Glutamatergic neuron (in vitro differentiated cells): ENCODE measurements at places on chromosomes 7 and 10.

- DNase-seq = peak; percentile 62
Measured at GRCh38 chr10:68156373-68157185, 47.3 kb downstream of the MYPN start.

GRCh38 chr10:14588084-14588937 lies 186.4 kb downstream of the FAM107B start:
- no peak for DNase-seq

GRCh38 chr7:92987538-92987937 lies 130.2 kb downstream of the SAMD9 start:
- DNase-seq = no peak

GRCh38 chr7:65798111-65799075 lies 74.5 kb upstream of the VKORC1L1 start:
- no peak for DNase-seq

- no peak for DNase-seq
Measured at GRCh38 chr10:10055656-10056442, 961.8 kb upstream of the CELF2 start.

DNA sequence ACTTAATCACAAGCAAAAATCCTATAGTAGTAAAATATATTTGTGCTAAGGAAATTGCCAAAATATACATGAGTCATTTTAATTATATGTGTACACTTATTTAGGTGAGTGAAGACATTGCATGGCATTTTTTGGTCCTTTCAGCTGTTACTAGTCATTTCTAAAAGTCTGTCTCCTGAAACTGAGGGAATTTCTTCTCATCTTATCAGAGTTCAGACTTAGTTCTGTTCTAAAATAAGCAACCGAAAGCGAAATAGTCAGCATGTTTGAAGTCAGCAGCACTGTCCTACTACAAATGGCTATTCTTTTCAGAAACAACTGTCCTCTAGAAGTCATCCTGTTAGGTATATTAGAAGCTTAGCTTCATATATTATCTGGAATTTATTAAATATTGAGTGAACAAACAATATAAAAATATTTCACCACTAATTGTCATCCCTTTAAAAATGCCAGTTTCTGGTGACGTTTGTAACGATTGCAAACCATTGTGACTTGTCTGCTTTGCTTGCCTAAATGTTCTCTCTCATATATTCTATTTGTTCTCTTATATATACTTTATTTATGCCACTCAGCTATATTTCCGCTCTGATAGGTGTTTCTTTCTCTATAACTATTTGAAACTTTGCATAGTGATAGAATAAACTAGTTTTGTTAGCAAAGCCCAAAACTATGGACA lies 227.4 kb upstream of the KAT6B start:
- no peak for DNase-seq

DNA sequence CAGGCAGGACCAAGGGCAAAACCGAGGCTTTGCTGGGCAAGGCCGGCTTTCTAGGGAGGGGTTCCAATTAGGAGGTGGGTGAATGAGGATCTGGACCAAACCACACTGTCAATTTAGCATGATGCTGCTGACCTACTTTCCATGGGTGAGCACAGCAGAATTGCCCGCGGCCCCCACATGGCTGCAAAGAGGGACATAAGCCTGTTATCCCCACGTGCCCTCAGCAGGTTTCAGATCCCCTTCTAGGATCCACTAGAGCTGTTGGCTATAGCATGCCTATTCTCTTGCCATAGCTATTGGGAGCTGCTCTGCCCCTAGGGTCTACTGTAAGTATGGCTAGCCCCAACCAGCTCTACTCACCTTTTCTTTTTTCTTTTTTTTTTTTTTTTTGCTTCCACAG lies 102.8 kb downstream of the COL13A1 start:
- no peak for DNase-seq

- no peak for DNase-seq
Measured at GRCh38 chr7:126606331-126606730, 646.4 kb downstream of the GRM8 start.

GRCh38 chr10:104646146-104646545 lies 5.1 kb downstream of the SORCS3 start:
- no peak for DNase-seq

DNA sequence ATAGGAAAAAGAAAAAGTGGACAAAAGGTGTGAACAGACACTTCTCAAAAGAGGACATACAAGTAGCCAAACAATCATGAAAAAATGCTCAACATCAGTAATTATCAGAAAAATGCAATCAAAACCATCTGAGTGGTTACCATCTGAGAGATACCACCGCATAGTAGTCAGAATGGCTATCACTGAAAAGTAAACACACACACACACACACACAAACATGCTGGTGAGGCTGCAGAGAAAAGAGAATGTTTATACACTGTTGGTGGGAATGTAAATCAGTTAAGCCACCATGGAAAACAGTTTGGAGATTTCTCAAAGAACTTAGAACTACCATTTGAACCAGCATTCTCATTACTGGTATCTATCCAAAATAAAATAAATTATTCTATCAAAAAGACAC lies 145.7 kb downstream of the CYP26A1 start:
- no peak for DNase-seq

DNA sequence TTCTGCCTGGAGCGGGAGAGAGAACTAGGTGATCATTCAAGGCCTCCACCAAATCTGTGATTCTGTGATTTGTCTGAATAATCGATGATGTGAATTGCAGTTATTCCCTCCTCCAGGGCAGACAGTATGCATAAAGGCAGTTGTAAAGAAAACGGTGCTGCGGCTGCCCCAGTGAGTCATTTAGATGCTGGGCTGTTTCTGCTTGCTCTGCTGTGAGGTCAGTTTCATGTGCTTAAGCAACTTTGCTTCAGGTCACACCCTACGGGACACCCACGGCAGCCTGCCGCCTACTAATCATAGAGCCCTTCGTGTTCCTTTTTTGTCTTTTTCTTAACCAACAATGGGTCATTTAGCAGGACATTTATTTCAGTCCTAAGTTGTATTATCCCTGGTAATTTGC lies 158.1 kb upstream of the PITRM1 start:
- no peak for DNase-seq

DNA sequence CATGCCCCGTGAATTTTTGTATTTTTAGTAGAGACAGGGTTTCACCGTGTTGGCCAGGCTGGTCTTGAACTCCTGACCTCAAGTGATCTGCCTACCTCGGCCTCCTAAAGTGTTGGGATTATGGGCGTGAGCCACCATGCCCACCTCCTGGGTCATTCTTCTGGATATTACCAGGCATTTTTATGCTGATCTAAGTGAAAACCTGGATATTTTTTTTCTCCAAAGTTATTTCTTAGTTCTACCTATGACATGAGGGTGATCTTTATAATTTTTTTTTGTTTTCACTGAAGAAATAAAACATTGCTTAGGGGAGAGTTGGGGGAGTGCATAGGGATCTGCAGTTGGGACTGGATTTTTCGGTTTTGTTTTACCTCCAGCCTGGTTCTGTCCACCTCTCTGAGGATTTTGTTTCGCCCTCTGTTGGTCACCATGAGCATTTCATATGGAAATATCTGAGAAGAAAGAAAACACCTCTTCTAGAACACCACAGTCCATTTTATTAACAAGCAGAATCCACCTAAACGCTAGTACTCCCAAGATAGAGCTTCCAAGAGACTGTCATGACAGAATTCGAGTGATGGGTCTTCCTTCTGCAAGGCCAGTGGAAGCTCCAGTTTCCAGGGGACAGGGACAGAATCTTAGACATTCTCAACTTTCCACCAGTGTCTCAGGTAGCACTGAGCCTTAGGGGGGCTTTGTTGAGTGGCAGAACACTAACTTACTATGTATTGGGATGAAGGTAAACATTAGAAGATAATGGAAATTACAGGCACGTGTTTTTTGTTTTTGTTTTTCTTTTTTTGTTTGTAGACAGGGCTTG lies 33.4 kb upstream of the AFAP1L2 start:
- DNase-seq = no peak

DNA sequence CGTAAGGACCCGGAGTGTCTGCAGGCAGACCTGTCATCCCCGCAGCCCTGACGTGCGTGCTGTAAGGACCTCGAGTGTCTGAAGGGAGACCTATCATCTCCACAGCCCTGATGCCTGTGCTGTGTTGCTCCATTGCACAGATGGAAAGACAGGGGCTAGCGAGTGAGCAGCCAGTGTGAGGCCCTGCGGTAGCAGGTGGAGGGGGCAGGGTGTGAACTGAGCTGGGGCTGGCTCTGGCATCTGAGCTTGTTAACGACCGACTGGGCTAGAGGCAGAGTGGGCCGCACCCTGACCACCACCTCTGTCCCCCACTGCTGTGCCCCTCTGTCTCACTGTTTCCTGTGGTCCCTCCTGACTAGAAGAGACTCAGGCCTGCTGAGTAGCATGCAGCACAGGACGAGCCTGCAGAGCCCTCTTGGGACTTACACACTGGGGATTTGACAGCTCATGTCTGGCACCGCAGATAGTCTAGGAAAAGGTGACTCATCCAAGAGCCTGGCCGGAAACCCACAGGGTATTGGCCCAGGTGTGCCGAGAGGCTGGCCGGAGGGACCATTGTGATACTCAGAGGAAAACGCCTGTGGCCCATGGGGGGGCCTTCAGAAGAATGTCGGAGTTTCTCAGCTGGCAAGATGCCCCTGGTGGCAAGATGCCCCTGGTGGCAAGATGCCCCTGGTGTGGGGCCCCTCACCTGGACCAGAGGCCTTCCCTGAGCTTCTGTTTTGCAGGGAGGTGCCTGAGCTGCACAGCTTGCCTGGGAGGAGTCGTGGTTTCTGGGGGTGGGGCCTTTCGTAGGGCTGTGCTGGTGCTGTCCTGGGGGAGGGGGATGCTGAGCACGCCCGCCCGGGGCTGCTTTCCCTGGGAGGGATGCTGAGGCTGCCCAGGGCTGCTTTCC lies 34.3 kb downstream of the INPP5A start:
- DNase-seq = peak; percentile 62

DNA sequence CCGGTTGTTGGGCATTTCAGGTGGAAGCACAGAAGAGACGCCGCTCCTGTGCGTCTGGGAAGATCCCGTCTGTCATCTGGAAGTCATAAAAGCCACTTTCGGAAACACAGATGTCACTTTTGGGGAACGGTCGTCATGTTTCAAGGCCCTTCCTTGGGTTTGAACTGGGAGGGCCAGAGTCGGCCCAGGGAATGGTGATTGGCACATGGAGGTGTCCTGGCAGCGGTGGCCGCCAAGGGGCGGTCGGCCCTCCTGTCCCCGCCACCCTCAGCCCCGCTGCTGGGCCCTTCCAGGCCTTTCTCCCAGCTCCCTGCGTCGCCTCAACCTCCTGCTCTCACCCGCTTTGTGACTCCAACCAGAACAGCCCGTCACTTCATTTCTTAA lies 115.2 kb upstream of the SFMBT2 start:
- no peak for DNase-seq
